Stimulated activated CD4-positive, alpha-beta T cell treated with anti-CD3 and anti-CD28 coated beads, TNF-alpha, amount 100 ng/mL, for 1 hour (primary cell): ENCODE measurements at places on chromosomes 1 and 21.

GRCh38 chr1:217876896-217877295, 245.8 kb downstream of the SPATA17 start:
- no peak for DNase-seq

- DNase-seq: no peak
These were observed 115.0 kb downstream of the NAV1 start for GRCh38 chr1:201653883-201654282.

DNA sequence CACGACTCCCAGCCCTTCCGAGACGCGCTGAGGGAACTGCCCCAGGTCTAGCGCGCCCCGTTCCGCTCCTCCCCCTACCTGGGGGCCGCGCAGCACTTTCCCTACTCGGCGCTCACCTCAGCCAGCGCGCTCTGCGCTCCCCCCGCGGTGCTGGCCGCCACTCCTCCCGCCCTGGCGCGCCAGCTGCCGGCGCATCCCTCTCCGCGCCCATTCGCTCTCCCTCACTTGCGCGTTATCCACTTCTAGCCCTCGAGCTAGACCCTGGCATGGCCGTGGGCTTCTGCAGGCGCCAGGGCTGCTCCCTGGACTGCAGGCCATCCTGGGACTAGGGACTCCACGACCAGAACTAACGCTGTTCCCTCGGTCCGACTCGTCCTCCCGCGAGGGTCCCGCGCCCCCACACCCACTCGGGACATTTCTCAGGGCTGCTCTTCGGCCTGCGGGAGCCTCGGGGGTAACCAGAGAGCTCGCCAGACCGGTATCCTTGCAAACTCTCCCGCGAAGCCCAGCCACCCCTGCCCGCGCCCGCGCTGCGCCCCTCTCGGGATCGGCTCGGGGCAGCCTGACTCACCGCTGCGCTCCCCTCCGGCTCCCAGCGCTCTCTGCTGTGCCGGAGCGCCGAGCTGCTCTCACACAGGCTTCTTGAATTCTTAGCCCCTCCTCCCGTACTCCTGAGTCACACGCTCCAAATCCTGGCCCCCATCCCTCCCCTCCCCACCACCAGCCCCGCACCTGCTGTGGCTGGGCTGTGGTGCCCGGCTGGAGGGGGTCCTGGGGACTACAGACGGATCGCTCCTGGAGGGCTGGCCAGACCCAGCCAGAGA, at the start of gene NGF:
TSS of gene NGF (minus strand) at position 617 of the 824 bp plus-strand sequence. CDS start 51,454 bp downstream, outside the sequence.
- DNase-seq: no peak

- DNase-seq: no peak
These were observed 602 bp downstream of the SH3BGRL3 start for GRCh38 chr1:26280333-26281042.

DNA sequence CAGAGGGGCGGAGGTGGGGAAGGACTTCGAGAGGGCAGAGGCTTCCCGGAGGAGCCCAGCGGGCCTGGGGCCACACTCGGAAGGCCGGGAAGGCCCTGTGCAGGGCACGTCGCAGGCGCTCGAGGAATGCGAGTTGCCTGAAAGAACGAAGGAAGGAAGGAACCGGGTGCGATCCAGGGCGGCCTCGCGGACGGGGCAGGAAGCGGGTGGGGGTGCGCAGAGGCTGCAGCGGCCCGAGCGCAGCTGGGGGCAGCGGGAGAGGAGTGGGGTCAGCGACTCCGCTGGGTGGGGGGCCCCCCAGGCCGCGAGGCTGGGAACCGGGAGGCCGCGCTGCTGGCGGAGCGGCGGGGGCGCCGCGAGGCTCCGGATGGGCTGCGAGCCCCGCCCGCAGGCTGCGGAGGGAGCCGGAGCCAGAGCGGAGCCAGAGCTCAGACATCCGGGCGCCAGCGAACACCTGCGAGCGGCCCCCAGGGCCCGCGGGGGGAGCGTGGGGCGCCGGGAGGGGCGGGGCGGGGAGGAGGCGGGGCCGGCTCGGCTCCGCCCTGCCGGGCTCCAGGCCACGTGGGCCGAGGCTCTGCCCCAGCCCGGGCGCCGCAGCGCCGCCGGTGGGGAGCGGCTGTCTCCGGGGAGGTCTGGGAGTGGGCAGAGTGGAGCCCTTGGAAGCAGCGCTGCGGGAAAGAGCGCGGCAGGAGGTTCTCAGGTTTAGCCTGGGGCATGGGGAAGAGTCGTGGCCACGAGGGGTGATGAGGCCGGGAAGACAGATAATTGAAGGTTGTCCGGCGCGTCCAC, 4.6 kb downstream of the ID3 start:
- peak; percentile 81 for DNase-seq

DNA sequence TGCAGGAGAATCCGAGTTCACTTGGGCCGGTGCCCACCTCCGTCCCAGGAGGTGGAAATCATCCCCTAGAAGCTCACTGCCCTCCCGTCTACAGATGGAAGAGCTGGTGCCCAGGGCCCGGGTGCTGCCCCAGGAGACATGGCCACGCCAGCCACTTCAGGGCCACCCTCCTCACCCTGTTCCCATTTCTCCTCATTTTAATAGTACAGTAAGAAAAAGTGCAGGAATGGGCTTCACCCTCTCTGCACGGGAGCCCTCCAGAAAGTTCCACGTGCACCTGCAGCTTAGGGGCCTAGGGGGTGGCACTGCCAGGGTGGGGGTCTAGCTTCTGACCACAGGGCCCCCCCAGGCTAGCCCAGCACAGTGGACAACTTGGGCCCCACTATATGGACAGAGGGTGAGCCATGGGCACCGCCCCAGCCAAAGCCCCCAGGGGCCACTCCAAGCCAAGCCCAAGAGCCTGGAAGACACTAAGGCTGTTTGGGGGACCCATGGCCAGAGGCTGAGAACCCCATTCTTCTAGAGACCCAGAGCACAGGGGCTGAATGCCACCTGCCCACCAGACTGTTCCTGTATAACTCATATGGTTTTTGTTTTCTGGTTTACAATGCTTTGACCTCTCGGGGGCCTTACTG, 3.4 kb upstream of the FTCD start:
- DNase-seq: no peak

DNA sequence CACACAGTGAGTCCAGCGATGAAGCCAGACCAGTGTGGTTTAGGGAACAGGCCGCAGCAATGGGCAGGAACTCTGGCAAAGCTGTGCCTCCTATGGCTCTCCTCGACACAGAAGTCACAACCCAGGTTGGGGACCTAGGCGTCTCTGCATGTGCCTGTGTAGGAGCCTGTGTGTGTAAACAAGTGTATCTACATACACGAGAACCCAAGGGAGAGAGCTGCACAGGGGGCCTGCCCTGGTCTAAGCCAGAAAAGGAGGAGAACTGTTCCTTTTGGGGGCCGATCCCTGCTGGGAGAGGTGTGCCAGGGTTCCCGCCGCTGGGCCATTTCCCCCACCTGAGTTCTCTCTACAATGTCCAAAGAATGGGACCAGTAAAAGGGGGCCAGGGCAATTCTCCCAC, 56.0 kb downstream of the CD247 start:
- DNase-seq: no peak

DNA sequence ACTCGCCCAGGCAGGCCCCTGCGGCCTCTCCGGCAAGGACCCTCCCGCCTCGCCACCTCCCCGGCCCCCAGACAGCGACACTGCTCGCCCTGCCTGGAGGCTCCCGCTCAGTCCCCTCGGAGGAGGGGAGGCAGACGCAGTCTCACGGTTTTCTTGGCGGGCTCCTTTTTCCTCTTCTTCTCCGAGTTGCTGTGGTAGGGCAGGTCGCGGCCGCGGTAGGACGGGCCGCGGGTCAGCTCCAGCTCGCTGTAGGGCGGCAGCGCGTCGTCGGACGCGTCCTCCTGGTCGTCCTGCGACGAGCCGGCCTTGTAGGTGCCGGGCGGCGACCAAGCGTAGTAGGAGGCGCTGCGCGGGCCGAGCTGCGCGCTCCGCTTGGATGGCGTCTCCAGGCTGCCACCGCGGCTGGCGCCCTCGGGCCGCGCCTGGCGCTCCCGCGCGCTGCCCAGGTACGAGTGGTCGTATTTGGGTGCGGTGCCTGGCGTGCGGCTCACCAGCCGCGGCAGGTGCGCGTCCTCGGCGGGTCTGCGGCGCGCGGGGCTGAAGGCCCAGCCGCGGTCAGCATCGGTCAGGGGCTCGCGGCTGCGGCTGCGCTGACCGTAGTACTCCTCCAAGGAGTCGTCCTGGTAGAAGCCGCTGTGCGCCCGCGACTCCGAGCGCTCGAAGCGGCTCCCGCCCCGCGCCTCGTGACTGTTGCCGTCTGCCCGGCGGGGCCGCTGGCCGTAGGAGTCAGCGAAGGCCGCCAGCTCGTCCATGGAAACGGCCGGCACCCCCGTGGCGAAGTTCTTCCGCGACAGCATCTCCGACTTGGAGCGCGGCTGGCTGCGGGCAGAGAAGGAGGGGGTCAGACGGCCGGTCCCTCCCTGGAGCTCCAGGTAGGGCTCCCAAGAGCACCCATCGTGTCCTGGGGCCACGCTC, 44.8 kb upstream of the TADA1 start:
- no peak for DNase-seq

GRCh38 chr1:164619006-164619784, 60.2 kb downstream of the PBX1 start:
- DNase-seq: no peak

GRCh38 chr1:96837057-96837780, 115.6 kb downstream of the PTBP2 start:
- DNase-seq: no peak

GRCh38 chr1:9844106-9844505, 20.3 kb upstream of the CLSTN1 start:
- no peak for DNase-seq

DNA sequence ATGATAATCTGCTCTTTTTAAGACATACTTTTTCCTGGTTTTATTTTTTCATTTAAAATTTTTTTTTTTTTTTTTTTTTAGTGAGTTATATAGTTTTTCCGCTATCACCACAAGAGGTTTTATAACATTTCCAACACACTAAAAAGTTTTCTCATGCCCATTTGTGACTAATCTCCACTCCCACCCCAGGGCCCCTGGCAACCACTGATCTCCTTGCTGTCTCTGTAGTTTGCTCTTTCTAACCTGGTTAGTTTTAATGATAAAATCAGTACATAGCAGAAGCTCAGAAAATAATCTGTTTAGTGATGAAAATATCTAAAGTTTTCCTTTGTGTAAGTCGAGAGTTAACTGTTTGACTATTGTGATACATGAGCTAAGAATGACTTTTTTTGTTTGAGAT, 41.8 kb downstream of the IARS2 start:
- DNase-seq: no peak

GRCh38 chr21:38567970-38568360, 69.7 kb upstream of the ERG start:
- no peak for DNase-seq

GRCh38 chr1:116377541-116378529, 4.8 kb downstream of the ATP1A1 start:
- no peak for DNase-seq

GRCh38 chr21:44880405-44881197, 7.1 kb upstream of the PTTG1IP start:
- no peak for DNase-seq

- no peak for DNase-seq
These were observed 213.4 kb upstream of the PTBP2 start for GRCh38 chr1:96508233-96508632.

- DNase-seq: no peak
These were observed 231.4 kb downstream of the CHRM3 start for GRCh38 chr1:239617731-239618130.

DNA sequence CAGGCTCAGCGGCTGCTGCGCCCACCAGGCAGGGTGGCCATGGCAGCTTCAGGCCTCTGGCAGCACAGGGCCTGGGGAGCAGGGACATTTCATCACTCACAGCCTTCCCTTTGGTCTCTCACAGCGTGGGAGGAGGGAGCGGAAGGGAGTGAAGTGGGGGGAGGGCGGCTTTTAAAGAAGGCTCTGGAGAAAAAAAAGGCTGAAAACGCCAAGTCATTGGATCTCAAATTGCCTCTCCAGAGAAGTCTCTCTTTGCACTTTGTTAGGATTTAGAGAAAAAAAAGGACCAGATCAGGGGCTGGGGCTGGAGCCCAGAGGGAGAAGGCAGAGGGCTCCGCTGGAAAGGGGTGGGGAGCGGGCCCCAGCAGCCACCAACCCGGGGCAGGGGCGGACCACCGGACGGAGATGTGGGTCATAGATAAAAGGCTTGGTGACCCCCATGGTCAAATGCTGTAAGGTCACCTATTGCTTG, 209.9 kb downstream of the GRIK3 start:
- DNase-seq: no peak

DNA sequence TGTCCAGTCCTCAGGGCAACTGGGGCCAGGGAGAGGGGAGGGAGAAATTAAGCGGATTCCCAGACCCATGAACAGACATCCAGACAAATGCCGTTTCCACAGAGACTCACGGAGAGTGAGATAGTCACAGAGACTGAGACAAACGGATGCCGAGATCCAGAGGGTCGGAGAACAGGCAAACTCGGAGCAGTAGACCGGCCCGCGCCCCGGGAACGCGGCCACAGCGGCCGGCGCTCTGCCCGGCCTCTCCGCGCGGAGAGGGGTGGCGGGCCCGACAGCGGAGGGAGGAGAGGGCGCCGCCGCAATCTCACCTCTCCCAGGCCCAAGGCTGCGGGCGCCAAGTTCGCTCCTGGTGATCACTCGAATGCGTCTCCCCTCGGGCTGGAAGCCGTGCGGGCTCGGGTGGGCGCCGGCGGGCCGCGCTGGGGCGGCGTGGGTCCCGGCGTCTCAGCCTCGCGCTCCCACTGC, 831 bp upstream of the FOXD2 start:
- DNase-seq: no peak

DNA sequence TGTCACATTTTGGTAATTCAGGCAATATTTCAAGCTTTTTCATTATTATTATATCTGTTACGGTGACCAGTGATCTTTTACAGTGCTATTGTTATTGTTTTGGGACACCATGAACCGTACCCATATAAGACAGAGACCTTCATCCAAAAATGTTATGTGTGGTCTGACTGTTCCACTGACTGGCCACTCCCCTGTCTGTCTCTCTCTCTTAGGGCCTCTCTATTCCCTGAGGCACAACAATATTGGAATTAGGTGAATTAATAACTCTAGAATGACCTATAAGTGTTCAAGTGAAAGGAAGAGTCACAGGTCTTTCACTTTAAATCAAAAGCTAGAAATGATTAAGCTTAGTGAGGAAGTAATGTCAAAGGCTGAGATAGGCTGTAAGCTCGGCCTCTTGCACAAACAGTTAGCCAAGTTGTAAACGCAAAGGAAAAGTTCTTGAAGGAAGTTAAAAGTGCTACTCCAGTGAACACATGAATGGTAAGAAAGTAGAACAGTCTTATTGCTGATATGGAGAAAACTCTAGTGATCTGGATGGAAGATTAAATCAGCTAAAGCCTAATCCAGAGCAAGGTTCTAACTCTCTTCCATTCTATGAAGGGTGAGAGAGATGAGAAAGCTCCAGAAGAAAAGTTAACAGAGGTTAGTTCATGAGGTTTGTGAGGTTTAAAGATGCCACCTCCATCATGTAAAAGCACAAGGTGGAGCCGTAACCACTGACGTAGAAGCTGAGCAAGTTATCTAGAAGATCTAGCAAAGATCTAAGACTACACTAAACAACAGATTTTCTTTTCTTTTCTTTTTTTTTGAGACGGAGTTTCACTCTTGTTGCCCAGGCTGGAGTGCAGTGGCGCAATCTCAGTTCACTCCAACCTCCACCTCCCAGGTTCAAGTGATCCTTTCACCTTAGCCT, 19.7 kb upstream of the DIPK1A start:
- no peak for DNase-seq

GRCh38 chr21:14477841-14478240, 68.3 kb downstream of the SAMSN1 start:
- DNase-seq: no peak

- no peak for DNase-seq
These were observed 23.7 kb upstream of the DISP1 start for GRCh38 chr1:222791006-222791710.

GRCh38 chr1:91700771-91701471, 185.0 kb downstream of the TGFBR3 start:
- no peak for DNase-seq
